ENCODE measurements at places on chromosomes 2 and 18. TPM values are rescaled to one million over a fixed set of nuclear protein-coding genes. Genes with fewer than 3 reads are reported as not detected.

DNA sequence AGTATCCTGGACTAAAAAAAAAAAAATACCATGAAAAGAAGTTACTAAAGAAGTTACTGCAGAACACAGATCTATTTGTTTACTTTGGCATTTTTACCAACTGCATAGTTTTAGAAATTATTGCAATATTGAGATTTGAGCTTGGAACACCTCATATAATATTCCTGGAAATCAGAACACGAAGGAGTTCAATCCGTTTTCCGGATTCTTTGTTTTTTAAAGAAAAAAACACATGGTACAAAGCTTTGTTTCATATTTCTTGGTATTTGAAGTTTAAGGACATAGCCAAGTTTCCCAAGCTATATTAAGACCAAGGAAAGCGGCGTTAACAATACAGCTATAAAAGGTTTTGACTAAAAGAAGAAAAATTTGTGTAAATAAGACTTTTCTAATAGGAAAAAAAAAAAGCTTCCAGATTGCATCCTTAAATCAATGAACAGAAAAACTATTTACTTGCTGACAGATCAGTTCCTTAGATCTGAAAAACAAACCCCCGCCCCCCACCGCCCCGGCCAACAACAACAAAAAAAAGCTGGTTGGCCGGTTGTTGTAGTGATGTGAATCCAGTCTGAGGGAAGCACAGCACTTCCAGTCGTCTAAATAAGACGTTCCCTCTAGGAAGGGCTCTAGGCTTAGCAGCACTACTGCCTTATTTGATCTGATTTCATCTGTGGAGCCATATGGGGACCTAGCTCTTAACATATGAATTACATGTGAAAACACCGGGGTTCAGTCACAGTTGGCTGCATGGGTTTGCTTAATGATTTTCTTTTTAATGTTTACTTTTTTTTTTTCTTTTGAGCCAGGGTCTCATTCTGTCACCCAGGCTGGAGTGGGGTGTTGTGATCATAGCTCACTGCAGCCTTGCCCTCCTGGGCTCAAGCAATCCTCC lies 2.5 kb upstream of the RHOB start:
- DNase-seq, result no peak

- no peak for DNase-seq
Observed at GRCh38 chr2:240170354-240170735, 29.9 kb upstream of the OTOS start.

GRCh38 chr18:64332835-64333234 lies 183.9 kb upstream of the LINC00305 start:
- no peak for DNase-seq

DNA sequence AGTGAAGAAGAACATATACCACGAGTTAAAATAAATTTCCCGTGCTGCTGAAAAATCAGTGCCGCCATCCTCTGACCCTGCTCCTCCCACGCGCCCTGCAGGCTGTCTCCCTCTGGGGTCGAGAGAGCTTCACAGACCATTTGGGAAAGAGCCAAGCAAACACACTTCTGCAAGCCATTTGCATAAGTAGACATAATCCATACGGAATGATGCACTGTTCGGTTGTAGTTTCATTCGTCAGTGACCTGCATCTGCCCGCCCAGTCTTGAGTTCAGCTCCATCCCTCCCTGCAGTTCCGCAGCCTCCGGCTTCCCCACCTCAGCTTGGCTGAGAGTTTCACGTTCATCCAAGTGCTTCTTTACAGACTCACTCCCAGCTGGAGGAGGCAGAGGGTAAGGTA lies 69.6 kb downstream of the TRAPPC12 start:
- DNase-seq, result no peak

- no peak for DNase-seq
Observed at GRCh38 chr2:173059971-173060461, 15.6 kb upstream of the MAP3K20 start.

- no peak for DNase-seq
Observed at GRCh38 chr2:58734365-58734764, 493.2 kb upstream of the FANCL start.

Gene ABCG8
- not detected for total RNA-seq
